Effector CD4-positive, alpha-beta T cell (primary cell): ENCODE measurements at places on chromosomes 1 and 21.

GRCh38 chr1:169103002-169103401 is 3.5 kb upstream of the ATP1B1 start:
- DNase-seq, result no peak

- no peak for DNase-seq
Observed at GRCh38 chr1:100597784-100598183, 59.8 kb downstream of the GPR88 start.

DNA sequence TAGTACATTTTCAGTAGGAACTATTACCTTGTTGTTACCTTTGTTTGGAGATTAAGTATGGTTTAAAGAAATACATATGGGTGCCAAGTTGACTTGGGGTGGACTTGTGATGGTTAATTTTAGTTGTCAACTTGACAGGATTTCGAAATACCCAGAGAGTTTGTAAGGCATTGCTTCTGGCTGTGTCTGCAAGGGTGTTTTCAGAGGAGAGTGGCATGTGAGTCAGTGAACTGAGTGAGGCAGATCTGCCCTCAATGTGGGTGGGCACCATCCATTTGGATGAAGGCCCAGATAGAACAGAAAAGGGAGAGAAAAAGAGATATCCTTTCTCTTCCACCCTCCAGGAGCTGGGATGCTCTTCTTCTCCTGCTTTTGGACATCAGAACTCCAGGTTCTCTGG is 315.5 kb downstream of the GPATCH2 start:
- DNase-seq, result no peak

DNA sequence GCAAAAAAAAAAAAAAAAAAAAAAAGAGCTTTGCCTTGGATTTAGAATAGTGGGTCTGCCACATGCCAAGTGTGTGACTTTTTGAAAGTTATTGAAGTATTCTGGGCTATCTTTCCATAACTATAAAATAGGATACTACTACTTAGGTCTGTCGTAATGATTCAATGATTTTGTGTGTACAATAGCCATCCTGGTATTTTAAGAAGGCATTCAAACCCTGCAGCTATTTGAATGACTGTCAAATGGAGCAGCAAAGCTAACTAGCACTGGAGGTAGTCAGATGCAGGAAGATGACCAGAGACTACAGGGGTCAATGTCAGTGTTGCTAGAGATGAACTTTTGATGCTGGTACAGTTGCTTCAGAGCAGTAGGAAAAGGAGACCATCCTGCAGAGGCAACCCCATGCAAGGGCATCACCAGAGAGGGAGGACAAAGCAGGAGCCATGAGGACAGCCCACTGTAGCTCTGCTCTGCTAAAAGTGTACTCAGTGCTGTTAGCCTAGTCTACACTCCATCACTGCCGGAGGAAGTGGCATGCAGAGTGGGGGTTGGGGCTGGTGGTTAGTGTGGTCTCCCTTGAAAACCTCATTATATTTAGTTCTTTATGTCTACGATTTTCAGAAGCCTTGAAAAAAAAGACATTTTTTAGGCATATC is 29.0 kb downstream of the DUSP10 start:
- DNase-seq, result peak; percentile 76

GRCh38 chr1:83077411-83077810 is 921.5 kb downstream of the TTLL7 start:
- no peak for DNase-seq

- no peak for DNase-seq
Observed at GRCh38 chr1:98385652-98386051, 275.9 kb upstream of the SNX7 start.

GRCh38 chr1:52127181-52128180 is 14.4 kb upstream of the ZFYVE9 start:
- DNase-seq, result no peak

- no peak for DNase-seq
Observed at GRCh38 chr1:67312615-67313014, 4.9 kb downstream of the IL12RB2 start.

- DNase-seq, result no peak
Observed at GRCh38 chr1:156643778-156644092, 1.8 kb downstream of the BCAN start.

GRCh38 chr1:165415068-165415467 is 29.9 kb downstream of the RXRG start:
- DNase-seq, result no peak
